SHP77 (cell line): ENCODE measurements at places on chromosomes 2 and 18.

DNA sequence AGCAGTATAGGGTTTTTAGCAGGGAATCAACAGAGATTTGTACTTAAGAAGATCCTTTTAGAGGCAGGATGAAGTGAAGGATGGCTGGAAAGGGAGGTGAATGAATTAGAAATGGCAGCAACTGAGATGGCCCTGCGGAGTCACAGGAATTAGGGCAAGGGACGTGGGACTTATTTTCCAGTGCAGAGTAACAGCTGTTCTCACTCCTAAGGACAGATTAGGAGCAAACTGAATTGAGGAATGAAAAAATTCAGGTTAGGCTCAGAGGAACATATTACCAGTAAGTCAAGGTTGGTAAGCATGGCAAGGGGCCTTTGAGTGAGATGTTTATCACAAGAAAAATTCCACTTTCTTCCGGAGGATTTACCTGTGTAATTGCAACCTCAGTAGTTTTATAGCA, 34.4 kb downstream of the COL4A3 start:
- no peak for DNase-seq

- no peak for DNase-seq
Observed at GRCh38 chr18:27661320-27662018, 476.4 kb upstream of the CHST9 start.

- no peak for DNase-seq
Observed at GRCh38 chr2:181037922-181038321, 57.5 kb downstream of the UBE2E3 start.

DNA sequence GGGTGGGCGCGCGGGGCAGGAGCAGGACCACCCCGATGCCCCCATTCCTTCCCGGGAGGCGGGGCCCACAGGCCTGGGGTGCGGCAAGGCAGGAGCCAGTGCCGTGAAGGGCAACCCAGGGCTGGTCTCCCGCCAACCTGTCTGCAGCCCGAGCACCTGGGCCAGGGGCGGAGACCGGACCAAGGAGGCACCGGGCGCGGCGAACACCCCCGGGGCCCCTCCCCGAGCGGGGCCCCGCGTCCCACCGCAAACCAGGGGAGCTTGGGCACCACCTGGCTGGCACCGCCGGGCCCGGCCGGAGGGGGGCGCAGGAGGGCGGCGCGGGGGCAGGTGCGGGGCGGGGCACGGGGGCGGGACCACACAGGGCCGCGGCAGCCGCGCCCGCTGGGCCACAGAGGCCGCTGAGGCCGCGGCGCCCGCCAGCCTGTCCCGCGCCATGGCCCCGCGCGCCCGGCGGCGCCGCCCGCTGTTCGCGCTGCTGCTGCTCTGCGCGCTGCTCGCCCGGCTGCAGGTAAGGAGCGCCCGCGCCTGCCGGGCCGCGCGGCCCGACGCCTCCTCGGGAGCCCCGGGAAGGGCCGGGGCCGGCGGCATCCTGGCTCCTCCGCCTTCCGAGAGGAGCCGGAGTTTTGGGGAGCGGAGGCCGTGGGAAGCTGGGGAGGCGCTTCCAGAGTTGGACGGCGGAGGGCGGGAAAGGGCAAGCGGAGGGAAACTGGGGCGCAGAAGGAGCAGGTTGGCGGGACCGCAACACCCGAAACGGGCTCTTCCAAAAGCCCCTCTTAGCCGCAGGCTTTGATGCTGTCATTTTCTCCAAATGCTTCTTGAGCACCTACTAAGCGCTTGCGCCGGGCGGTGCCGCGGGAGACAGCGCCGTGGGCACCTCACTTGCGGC, at the start of gene TNFRSF11A:
TSS of gene TNFRSF11A (plus strand) at position 394 of the 889 bp plus-strand sequence. CDS start at position 437, 43 bp downstream.
- peak; percentile 53 for DNase-seq

DNA sequence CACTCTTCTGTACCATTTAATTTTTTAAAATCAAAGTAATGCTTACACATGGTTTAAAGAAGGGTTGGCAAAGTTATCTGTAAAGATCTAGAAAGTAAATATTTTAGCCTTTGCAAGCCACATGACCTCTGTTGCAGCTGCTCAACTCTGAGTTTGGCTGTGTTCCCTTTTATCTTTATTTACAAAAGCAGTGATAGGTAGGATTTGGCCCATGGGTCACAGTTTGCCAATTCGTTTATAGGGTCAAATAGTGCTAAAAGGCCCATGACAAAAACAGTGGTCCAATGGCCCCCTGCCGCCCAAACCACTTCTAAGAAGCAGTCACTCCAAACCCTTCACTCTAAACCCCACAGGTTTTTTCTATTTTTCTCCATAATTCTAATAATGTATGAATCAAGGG, 124.8 kb downstream of the PARD3B start:
- no peak for DNase-seq

DNA sequence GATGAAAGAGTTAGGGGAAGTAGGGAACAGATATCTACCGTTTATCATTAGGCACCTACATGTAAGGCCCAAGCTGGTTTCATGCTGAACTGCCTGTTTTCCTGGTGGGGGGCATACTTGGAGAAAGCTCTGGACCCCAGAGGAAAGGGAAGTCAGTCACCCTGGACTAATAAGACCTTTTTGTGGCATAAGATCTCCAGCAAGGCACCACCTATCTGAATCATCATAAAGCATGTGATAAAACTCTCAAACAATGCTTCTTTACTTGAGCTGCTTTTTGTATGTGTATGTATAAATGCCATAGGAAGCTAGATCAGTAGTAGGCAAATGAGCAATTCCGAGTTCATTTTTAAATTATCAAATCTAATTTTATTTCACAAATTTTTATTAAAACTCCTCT, 104.8 kb downstream of the TANC1 start:
- no peak for DNase-seq

DNA sequence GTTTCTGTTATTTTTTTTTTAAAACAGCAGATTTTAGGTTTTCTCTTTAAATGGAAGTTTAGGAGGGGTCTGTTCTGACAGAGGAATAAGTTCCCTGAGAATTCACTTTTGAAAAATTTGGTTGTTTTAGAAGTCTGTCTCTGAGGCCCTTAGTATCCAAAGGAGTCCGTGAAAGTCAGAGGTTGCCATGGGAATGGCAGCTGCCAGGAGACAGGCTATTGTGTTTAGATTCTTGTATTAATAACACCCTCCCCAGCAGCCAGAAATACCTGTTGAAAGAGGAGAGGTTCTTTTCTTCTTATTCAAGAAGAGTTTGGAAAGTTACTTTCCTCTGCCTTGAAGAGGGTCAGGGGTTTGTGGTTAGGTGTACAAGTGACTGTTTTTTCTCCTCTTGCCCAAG, 29.5 kb downstream of the TNP1 start:
- no peak for DNase-seq

DNA sequence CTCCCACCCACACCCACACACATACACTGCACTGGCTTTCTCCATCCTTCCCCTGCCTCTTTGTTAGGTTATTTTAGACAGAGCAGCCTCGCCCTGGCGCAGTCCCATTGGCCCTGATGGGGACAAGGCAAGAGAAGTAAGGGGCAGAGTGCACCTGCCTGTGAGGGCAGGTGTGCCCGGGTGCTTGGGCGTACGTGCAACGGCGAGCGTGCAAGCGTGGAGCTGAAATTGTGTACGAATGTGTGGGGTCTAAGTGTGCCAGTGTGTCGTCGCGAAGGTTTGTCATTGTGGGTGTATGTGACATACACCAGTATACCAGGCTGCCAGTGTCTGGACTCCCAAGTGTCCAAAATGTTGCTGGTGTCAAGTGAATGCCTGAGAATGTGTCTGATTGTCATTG, 544 bp downstream of the LRATD1 start:
- DNase-seq, result no peak

- DNase-seq, result no peak
Observed at GRCh38 chr2:43417300-43417699, 178.5 kb downstream of the THADA start.

DNA sequence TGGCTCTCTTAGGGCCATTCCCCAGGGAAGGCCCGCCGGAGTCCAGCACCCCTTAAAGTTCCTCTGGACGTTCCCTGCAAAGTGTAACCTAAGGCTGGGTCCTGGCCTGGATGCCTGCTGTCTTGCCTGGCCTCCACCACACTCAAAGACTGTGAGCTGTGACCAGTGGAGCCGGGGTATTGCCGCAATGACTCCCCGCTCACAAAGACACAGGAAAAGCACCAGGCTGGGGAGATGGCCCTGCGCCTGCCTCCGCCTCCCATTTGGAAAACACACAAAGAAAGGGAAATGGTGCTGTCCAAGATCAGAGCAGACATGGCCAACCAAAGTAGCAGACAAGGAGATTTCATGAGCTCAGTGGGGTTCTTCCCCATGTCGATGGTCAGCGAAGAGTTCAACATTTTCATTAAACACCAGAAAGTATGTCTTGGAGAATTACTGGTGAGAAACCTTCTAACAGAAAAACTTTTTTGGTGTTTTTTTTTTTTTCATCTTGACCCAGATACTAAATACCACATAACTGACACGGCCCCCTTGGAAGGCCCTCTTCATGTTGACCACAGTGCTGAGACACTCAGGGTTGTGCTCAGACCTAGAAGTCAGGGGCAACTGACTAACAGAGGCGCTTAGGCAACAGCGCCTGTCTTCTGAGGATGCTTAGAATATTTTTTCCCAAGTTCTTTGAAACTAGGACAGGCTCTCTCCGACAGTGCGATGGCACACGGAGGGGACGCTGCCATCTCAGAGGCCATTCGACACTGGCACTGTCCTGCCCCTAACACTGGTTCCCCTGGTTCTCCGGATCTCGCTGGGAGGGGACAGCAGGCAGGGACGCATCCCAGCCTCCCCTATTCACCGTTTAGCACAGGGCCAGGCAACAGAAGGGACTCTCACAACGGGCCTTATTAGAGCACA, 226.4 kb upstream of the ID2 start:
- no peak for DNase-seq

DNA sequence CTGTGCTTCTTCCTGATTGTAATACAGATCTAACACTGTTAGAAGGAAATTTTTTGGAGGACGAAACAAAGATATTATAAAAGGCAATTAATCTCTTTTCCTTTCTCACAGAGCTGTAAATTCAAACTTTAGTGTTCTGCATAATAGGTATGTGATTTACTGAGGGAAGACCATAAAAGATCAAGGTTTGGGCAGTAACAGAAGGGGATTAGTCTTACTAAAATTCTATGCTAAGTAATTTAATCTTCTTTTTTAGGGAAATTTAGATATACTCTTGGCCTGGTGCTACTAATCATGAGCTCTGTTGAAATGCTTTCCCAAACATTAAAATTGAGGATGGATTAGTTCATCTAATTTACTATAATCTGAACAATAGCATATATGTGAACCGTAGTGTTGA, 8.8 kb upstream of the QPCT start:
- no peak for DNase-seq

- DNase-seq, result no peak
Observed at GRCh38 chr2:68388358-68388757, 23.3 kb downstream of the PLEK start.

DNA sequence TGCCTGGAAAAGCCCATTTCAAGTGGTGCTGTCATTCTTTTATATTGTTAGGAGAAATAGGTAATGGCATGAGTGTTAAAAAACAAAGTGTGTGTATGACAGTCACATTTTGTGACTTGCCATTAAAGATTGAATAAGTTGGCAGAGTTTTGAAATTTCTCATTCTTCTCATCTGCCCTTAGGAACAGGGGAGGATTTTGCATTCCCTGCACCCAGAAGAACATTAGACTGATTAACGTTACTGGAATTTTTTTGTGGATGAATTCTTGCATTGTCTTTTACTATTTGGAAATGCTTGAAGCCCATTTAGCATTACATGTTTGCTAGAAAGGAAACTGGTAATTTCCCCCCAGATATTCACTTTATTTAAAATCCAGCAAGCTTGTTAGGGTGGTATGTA, 162.2 kb downstream of the BABAM2 start:
- DNase-seq, result no peak

DNA sequence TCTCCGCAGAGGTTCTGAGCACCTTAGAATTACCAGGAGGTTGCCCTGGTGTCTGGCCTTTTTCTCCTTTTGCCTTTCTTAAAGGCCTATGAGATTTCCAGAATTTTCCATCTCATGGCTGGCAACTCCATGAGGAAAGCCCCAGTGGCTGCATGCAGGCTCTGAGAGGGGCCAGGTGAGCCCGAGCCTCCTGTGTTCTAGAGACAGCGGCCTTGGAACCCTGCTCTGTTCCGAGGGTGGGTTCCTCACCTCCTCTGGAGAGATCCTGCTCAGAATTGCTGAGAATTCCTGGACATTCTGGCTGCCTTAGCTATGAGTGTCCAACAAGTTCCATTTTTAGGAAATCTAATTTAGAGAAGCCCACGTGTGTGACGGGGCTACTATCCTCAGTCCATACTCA, 35.7 kb upstream of the HPCAL1 start:
- DNase-seq, result no peak

GRCh38 chr2:165795011-165795410, 964 bp upstream of the GALNT3 start:
- no peak for DNase-seq

GRCh38 chr2:150485871-150486538, 1.5 kb downstream of the RND3 start:
- DNase-seq, result no peak

GRCh38 chr18:61400716-61401115, 67.5 kb downstream of the CDH20 start:
- no peak for DNase-seq

DNA sequence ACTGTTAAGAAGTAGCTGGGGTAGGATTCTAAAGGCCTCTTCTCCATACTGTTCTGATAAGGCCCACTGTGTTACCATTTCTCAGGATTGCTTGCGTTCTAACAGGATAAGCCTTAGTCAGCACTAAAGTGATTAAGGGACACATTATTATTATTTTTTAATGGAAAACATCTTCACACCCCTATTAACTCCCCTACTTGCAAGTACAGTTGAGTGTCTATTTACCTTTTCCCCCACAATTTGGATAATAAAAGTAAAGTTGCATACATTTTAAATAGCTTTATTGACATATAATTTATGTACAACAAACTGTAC, 9.0 kb downstream of the REL start:
- DNase-seq, result no peak

DNA sequence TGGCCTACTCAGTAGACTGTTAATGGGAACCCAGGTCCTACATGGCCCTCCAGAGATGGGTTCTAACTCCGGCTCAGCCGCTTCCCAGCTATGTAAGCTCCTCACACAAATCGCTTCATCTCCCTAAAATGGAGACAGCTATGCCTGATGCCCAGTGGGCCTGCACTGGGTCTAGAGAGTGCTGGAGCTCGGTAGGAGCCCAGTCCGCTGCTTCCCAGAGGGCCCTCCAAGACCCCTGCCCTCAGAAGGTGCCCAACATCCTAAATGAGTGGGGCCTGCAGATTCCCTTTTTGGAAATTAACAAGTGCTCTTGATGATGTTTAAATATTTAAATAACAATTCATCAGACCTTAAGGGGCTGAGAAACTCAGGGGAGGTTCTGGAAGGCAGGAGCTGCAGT, 47.1 kb downstream of the HS1BP3 start:
- DNase-seq, result no peak

DNA sequence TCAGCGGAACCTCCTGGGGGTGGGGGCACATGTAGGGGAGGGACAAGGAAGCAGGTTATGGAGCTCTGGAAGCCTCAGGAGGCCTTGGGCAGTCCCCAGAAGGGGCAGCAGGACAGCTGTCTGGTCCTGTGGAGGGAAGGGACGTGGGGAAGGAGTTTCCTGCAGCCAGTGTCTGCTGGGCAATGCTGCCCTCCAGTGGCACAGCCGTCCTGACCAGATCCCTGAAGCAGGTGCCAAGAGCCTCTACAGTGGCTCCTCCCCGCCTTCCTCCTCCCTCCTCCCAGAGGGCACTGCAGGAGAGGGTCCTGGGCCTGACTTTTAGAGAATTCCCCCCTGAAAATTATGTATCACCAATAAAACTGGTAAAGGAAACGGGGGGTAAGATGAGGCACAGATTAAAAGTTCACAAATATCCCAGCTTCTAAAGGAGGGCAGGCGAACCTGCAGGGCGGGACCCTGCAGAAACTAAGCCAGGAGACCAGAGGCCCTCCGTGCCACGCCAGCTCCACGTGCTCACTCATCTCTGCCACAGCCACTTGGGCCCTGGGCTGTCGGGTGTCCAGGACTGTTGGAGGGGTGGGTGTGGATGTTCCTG, 258.5 kb downstream of the TWIST2 start:
- DNase-seq, result no peak

GRCh38 chr18:78783564-78783960, 196.1 kb upstream of the SALL3 start:
- no peak for DNase-seq
